ENCODE measurements at places on chromosomes 11 and 22.
A peak's percentile ranks its signal among the peaks of the same experiment; 100 is the strongest.

DNA sequence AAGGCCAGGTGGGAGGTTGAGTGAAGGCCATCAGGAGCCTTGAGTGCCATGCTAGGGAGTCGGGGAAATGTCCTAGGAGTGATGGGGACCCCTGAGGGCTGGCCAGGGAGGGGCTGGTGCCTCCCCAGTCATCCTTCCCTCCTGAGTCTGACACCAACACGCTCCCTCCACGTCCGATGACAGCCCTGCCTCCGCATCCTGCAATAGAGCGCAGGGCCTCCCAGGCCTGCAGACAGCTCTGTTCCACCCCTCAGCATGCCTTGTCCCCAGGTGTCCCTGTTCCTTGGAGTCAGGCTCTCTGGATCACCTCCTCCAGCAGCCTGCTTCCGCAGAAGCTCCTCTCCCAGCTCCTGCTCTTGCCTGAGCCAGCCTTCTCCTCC, 3.1 kb downstream of the RAC2 start:
- DNase-seq = no peak

GRCh38 chr11:119103793-119104192, 2.1 kb upstream of the DPAGT1 start:
- DNase-seq = no peak

GRCh38 chr22:43090130-43090789, 1.1 kb upstream of the TTLL1 start:
- DNase-seq = no peak

DNA sequence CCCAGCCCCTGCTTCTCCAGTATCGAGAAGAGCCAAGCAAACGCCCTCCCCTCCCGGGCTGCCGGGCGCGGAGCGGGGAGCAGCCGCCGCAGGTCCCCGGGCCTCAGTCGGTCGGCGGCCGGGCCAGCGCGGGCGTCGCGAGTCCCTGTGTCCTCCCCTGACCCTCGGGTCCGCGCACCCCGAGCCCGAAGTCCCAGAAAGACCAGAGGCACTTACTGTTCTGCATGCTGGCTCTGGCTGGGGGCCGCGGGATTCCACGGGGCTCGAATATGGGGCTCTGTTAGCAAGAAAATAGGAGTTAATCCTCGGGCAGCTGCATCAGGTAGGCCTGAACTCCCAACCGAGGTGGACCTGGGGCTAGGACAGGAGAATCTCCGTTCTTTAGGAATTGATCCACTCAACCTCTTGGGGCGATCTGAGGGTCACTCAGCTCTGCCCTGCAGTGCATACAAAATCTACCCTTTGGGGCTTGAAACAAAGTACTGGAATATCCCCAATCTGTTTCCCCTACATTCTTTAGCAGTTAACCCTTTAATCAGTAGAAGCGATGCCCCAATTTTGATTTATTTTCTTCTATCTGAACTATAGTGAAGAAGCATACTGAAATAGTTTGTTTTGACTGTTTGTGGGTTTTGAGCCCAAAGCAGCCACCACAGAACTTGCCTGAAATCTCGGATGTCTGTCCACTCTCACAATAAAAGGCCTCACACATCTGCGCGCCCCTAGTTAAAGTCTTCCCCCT, 4.8 kb downstream of the PAX6 start:
- no peak for DNase-seq

GRCh38 chr11:133386262-133386661, 146.0 kb downstream of the OPCML start:
- no peak for DNase-seq

DNA sequence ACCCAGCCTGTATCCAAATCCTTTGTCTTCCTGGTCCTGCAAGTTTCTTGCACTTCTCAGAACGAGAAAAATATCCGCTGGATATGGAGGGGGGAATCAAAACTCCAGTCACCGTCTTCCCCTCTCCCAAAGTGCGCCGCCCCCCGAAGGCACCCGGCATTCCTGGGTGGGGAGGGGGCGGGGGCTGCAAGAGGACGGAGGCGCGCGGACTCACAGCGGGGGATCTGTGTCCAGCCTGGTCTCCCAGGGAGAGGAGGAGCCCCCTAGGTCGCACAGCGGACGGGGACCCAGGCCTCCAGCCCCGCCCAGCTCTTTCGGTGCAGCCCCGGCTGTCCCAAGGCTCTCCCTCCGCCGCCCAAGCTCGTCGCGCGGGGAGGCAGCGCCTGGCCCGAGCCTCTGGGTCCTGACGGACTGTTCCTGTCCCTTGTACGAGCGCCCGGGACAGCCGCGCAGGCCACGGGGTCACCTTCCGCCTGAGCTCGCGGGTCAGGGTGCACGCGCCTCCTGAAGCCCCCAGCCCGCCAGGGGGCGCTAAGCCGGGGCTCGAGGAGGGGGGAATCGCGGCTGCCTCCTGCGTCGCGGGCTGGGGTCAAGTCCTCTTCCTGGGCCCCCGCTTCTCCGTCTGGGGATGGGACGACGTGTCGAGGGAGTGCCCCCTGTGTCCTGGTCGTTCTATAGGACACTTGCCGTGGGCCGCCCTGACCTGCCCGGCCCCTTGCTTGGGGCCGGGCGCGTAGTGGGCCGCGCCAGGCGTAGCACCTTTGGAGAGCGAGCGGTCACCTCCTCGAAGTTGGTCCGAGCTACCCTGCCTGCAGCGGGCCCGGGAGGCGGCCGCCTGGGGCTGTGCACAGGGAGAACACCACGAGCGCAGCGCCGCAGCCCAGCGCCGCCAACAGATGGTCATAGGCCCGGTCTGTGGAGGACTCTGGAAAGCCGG, 2.4 kb upstream of the WNT11 start:
- peak; percentile 73 for DNase-seq

DNA sequence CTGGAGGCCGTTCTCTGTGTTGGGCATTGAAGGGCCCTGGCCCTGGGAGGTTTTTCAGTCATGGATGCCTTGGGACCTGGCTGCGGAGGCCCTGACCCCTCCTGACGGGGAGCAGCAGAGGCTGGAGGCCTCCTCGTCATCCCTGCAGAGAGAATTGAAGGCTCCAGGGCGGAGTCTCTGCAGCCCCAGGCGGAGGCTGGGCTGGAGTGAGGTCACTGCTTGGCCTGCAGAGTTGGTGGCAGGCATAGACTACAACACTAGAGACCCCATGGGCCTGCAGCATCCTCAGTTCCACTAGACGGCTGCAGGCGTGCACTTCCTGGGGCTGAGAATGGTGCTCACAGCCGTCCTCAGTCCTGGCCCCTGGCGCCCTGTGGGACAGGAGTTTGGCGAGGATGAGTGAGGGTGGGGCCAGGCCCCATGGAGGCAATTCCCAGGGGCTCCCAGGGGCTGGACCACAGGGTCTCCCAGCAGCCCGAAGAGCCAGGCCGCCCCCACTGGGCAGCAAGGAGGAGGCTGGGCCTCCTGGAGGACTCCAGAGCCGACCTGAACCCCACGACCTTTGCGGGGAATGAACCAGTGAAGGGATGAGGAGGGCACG, 1194.9 kb downstream of the BRD1 start:
- DNase-seq = no peak

- peak; percentile 57 for DNase-seq
Observed at GRCh38 chr11:114060392-114061047, 1.0 kb downstream of the ZBTB16 start.

GRCh38 chr11:68840661-68841653, 759 bp downstream of the CPT1A start:
- DNase-seq = no peak

GRCh38 chr22:49740242-49740641, 87.4 kb downstream of the BRD1 start:
- DNase-seq = no peak

GRCh38 chr11:33957304-33957917, 65.5 kb upstream of the LMO2 start:
- no peak for DNase-seq

DNA sequence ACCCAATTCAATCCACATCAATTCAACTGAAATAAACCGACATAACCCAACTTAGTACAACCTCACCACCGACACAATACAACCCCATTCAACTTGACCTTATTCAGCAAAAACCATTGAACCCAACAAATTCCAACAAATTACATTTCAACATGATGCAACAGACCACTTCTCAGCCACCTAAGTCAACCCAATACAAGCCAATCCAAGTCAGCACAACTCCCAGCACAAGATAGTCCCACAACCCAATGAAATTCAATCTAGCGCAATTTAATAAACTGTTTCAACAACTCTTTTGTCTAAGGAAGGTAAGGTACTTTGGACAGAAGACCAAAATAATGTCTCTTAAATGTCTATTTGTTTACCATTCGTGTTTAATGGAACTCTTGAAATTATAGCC, 226.0 kb downstream of the MIAT start:
- DNase-seq = no peak

- no peak for DNase-seq
Observed at GRCh38 chr11:134581121-134581626, 169.1 kb upstream of the B3GAT1 start.

GRCh38 chr22:42920101-42920820, 63.2 kb upstream of the ARFGAP3 start:
- DNase-seq = no peak

DNA sequence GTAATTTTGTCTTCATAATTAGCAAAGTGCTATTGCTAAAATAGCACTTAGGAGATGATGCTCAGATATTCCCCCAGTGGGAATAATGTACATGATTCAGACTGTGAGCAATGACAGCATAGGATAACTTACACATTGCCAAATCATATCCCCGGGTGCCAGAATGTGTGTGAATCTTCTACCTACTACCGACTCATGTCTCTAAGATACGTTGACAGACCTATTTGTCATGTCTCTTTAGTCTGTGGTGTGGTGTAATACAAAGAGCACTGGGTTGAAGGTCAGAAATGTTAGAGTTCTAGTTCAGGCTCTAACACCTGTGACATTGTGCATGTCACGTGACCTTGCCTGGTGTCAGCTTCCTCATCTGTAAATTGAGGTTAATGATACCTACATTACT, 31.0 kb upstream of the PICALM start:
- no peak for DNase-seq

- no peak for DNase-seq
Observed at GRCh38 chr11:121625777-121626506, 173.2 kb upstream of the SORL1-AS1 start.

DNA sequence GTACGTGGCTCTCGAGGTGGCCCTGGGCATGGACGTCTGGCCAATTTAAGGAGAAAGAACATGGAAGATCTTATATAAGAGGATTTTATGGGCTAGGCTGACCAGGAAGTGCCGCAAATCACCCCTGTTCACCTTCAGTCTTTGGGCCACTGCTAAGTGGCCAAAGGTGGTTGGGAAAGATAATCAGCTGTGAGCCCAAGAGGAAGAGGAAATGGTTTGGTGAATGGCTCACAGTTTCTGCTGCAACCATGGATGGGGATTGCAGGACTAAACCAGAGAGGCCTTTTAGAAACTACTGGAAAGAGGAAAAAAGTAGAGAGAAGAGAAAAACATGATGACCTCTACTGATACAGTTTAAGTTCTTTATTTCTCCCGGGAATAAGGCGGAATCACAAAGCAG, 96.0 kb upstream of the ARHGAP20 start:
- no peak for DNase-seq

- DNase-seq = no peak
Observed at GRCh38 chr11:58530236-58530635, 22.3 kb upstream of the OR5B21 start.

- DNase-seq = peak; percentile 48
Observed at GRCh38 chr11:94134651-94135512, 6.2 kb downstream of the PANX1 start.

DNA sequence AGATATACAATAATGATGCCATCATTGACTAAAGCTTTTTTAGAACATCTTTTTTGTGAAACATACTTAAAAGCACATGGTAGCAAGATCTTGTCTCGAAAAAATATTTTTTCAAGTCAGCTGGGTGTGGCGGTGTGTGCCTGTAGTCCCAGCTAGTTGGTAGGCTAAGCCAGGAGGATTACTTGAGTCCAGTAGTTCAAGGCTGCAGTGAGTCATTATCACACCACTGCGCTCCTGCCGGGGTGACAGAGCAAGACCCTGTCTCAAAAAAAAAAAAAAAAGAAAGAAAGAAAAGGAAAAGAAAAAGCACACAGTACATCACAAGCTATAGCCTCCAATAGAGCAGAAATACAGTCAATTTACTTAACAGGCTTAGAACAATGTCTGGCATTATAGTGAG, 37.0 kb downstream of the ENTHD1 start:
- DNase-seq = no peak

- no peak for DNase-seq
Observed at GRCh38 chr22:30014244-30014643, 66.0 kb upstream of the HORMAD2 start.

- DNase-seq = peak; percentile 48
Observed at GRCh38 chr22:31575190-31575589, 78.9 kb downstream of the SFI1 start.

- DNase-seq = no peak
Observed at GRCh38 chr22:42869888-42870480, 12.9 kb upstream of the ARFGAP3 start.

DNA sequence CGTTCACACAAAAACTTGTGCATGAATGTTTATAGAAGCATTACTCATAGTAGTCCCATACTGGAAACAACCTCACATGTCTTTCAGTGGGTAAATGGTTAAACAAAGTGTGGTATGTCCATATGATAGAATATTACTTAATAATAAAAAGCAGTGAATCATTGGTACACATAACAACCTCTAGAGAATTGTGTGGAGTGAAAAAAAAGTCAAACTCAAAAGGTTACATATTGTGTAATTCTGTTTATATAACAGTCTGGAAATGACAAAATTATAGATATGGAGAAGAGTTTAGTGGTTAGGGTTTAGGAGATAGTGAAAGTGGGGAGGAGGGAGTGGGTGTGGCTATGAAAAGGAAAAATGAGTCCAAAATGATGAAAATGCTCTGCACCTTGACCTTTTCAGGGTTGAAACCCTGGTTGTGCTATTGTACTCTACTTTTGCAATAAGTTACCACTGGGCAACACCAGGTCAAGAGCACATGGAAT, 243.4 kb upstream of the DDI1 start:
- no peak for DNase-seq

DNA sequence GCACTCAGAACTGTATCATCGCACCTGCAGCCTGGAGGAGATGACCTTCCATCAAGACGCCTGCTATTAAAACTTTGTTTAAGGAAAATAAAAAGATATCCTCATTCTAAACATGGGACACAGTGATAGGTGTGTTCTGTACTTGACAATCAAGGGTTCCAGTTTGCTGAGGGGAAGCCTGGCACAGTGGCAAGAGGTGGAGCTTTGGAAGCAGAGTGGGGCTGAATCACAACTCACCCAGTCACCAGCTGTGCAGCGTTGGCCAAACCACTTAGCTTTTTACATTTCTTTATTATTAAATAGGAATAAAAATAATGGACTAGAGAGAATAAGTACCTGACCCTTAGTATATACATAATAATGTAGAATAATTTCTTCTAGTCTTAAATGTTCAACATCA, 220.7 kb downstream of the TENM4 start:
- no peak for DNase-seq

DNA sequence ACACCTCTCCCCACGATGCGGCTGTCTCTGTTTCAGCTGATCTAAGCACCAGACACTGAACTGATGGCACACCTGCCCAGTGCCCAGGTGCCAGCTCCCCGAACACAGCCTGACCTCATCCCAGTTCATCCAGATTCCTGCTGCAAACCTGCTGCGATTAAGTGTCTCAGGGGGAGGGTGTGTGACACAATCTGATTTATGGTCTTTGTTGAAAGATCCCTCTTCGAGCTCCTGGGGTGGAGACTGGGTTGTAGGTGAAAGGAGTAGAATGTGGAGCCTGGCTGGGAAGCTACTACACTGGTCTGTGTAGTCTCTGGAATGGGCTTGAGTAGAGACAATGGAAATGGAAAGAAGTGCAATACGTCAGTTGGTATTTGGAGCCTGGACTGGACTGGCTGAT, 390.3 kb downstream of the SHANK2 start:
- no peak for DNase-seq
